Activated CD4-positive, alpha-beta T cell treated with anti-CD3 and anti-CD28 coated beads for 4 hours (primary cell): ENCODE measurements at places on chromosomes 6 and 20.

DNA sequence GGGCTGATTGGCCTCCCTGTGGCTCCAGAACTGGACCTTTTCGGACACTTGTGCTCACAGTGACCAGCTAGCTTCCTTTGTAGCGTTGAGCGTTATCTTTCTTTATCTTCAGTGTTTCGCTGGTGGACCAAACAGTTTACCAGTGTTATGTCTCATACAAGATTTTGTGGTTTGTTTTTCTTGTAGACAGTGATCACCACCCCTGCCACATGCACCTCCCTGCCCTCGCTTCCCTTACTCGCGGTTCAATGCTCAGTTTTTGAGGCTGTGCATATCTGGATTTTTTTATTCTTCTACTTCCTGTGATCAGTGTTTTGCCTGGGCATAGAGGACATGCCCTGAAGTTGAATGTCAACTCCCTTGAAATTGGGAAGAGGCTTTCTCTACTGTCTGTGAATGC is 16.4 kb downstream of the MYT1 start:
- no peak for DNase-seq

- no peak for DNase-seq
Measured at GRCh38 chr20:9583151-9583550, 68.8 kb downstream of the LAMP5 start.

DNA sequence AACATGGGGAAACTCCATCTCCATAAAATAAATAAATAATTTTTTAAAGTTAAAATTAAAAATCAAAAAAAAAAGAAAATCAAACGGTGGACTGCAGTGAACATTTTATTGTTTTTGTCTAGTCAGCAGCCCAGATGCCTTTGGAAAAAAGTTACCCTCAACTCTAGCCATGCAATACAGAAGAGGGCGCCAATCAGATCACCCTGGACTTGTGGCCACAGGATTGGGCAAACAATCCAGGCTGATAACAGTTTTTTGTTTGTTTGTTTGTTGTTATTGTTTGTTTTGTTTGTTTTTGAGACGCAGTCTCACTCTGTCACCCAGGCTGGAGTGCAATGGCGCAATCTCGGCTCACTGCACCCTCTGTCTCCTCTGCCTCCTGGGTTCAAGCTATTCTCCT is 30.5 kb upstream of the NELFCD start:
- DNase-seq, result no peak

DNA sequence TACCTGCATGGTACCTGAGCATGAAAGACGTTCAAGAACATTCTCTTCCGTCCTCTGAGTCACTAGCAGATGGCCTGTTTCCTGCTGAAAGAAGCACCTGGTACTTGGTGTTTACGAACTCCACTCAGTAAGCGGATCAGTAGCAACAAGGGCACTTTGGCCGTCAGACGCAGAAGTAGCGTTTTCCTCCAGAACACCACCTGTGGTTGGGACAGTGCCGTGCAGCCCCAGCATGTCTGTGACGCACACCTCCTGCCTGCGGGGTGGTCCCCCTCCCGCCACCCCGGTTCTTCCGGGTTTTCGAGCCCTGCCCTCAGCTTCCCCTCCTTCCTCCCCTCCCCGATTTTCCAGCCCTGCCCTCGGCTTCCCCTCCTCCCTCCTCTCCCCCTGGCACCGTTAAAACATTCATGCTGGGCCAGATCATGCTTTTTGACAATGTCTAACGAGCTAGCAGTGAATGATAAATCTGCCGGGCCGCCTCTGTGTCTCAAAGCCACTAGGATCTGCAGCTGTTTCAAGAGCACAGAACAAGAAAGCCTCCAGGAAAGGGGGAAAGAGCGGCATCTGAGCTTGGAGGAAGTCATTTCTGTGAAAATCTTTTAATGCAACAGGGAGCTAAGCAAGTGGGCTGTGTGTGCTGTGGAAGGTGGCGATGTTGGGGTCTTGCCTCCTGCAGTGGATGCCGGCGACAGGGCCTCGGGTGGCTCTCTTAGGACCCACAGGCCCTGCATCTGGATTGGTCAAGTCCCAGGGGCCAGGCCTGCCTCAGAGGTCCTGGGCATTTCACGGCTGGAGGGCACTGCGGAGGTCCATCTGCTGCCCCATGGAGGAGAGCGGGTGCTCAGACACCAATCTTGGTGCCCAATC is 207.9 kb downstream of the ERMARD start:
- DNase-seq, result peak; percentile 16

DNA sequence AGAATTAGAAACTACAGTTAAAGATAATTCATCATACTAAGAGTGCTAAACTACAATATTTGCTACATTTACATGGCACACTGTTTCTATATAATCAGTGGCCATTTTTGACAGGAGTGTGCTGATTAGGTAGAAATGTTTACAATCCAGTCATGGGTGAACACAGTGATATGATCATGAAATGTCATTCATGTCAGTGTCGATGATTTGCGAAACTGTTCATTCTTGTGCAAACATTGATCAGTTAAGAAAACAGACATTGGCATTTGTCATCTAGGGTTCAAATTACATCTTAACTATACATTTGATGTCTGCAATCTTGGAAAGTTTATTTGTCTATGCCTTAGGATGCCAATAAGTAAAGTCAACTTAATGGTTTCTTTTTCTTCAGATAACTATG is 474.9 kb downstream of the DOK5 start:
- no peak for DNase-seq

DNA sequence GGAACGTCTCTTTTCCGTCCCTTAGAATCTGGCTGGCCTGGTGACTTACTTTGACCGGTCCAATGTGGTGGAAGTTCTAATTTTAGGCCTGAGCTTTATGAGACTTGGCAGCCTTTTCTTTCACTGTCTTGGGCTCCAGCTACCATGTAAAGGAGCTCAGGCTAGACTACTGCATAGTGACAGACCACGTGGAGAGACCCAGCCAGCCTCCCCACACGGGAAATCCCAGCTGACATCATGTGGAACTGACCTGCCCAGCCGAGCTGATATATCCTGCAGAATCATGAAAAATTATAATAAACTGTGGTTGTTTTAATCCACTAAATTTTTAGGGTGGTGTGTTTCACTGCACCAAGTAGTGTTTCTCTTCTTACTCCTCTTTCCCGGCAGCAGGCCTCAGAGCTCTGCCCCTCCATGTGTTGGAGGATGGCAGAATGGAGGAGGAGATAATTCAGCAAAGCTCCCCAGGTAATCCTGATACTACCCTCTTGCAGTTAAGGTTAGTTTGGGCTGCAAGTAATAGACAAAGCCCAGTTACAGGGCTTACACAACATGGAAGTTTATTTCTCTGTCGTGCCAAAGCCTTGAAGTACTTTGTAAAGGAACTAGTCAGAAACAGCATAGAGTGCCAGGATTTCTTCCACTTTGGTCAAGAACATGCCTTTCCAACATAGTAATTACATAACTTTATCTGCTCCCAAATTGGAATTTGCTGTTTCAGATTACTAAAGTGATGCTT is 87.5 kb downstream of the SH3BGRL2 start:
- no peak for DNase-seq

DNA sequence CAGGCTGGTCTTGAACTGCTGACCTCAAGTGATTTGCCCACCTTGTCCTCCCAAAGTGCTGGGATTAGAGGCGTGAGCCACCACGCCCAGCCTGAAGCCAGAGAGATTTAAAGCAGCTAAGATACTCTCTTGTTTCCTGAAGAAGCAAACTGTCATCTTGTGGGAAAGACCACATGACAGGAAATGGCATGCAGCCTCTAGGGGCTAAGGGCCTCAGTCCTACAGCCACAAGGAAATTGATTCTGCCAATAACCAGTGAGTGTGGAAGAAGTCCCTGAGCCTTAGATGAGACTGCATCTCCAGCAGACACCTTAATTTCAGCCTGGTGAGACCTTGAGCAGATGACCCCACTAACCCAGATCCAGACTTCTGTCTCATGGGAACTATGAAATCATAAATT is 40.9 kb downstream of the KIZ start:
- no peak for DNase-seq

GRCh38 chr6:119176445-119176844 is 98.0 kb upstream of the FAM184A start:
- no peak for DNase-seq
